Astrocyte of the cerebellum (primary cell): ENCODE measurements at places on chromosomes 12 and 14.
A peak's percentile ranks its signal among the peaks of the same experiment; 100 is the strongest.

- no peak for DNase-seq
Observed at GRCh38 chr12:28294300-28294699, 104.0 kb downstream of the CCDC91 start.

- no peak for DNase-seq
Observed at GRCh38 chr14:52563120-52563519, 10.5 kb downstream of the GPR137C start.

- no peak for DNase-seq
Observed at GRCh38 chr14:58978343-58978742, 210.1 kb upstream of the DAAM1 start.

GRCh38 chr12:54328595-54329337 is 3.8 kb downstream of the COPZ1 start:
- DNase-seq, result no peak

- no peak for DNase-seq
Observed at GRCh38 chr14:68756000-68756481, 36.8 kb downstream of the ZFP36L1 start.

DNA sequence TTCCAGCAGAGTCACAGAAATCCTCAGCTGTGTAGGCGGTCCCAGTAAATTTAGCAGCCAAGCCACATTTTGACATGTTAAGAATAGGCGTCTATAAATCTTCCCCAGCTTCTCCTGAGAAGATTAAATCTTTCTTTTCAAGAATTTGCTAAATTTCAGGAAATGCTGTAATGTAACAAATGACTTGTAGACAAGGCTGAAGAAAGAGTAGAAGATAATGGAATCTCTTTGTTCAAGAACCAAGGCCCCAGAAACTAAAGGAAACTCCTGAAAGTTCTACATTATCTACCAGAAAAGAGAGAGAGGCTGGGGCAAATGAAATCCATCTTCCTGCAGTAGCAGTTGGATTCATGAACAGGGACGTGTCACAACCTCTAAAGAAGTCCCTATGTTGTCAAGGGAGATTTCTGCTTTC is 760.3 kb downstream of the NOVA1 start:
- DNase-seq, result no peak

- DNase-seq, result no peak
Observed at GRCh38 chr14:105193916-105194782, 13.0 kb upstream of the NUDT14 start.

DNA sequence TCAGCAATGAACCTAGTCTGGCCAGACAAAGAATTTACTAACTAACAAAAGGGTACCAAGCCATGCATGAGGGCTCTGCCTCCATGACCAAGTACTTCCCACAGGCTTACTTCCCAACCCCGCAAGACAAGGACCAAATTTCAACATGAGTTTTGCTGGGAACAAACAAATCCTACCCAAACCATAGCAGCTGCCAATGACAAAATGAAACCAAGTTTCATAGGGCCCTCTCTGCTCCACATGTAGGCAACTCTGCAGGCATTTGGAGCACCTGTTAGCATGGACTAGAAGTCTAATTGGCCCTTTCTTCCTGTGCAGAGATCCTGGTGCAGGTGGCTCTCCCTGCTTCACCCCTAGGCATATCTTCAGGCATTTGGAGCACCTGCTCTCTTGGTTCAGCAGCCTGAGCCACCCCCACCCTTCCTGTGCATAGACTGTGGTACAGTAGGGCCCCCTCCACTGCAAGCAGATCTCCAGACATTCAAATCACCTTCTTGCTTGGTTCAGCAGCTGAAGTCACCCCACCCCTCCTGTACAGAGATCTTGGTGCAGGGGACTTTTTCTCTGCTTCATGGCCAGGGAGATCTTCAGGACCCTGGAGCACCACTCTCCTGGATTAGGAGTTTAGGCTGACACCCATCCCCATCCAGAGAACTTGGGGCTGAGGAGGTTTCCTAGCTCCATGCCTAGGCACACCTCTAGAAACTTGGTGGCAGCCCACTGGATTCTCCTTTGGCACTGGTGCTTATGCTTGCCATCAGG is 308.7 kb downstream of the RPAP3 start:
- no peak for DNase-seq

- no peak for DNase-seq
Observed at GRCh38 chr12:3902921-3903320, 29.7 kb upstream of the PARP11 start.

- DNase-seq, result no peak
Observed at GRCh38 chr12:52692254-52692653, 11.1 kb downstream of the KRT77 start.

DNA sequence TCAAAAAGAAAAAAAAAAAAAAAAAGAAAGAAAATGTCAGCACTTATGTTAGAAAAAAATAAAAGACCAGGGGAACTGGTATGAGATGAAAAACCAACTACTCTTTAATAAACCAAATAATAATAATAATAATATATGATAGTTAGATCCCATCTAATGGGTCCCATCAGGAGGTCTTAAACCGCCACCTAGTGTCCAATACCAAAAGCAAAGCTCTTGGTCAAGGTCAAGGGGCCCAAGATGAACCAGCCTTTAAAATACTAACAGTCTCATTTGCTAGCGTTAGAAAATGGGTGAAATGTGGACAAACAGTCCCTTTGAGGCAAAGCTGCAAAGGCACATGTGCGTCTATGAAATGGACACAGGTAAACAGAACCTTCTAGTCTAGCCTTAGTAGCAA is 12.3 kb downstream of the BRAP start:
- DNase-seq, result no peak

DNA sequence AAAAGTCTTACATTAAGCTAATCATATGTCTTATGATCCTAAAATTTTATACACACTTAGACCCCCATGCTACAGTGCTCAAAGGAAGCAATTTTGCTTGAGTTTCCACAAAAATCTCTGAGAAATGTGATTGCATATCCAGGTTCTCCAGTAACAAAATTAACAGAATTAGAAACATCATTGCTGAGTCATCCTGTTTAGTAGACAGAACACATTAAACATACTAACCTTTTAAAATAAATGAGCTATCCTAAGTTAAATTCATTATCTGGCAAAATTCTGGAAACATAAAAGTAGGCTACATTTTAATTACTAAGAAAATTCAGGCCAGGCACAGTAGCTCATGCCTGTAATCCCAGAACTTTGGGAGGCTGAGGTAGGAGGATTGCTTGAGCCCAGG is 94.7 kb downstream of the DENND5B start:
- no peak for DNase-seq

- DNase-seq, result no peak
Observed at GRCh38 chr12:121748571-121749265, 36.2 kb downstream of the TMEM120B start.

DNA sequence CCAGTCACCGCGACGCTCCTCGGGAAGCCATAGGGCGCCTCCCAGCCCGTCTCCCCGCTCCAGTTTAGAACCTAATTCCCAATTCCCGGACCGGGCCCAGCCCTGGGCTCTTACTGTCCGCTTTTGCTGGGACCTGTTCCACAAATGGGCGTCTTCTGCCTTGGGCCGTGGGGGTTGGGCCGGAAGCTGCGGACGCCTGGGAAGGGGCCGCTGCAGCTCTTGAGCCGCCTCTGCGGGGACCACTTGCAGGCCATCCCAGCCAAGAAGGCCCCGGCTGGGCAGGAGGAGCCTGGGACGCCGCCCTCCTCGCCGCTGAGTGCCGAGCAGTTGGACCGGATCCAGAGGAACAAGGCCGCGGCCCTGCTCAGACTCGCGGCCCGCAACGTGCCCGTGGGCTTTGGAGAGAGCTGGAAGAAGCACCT is 797 bp downstream of the UNG start:
- no peak for DNase-seq

DNA sequence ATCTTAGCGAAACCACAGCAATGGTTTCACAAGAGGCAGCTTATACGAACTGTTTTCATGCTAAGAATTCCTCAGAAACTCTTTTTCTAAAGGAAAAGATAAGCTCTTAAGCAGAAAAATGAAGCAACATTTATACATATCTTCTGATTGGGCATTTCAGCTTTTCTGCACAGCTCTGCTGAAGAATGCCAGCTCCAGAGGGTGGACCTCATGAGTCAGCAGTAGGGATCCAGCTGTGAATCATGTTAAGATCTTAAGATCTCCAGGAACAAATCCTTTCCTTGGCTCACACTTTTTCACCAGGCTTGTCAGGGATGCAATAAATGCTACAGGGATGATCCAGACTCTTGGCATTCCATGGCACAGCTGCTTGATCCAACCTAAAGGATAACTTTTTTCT is 477.1 kb upstream of the CCDC196 start:
- peak; percentile 58 for DNase-seq

GRCh38 chr14:71348394-71348793 is 441.1 kb downstream of the PCNX1 start:
- DNase-seq, result no peak

GRCh38 chr14:37270629-37271028 is 72.9 kb downstream of the MIPOL1 start:
- DNase-seq, result no peak

GRCh38 chr12:65798918-65799317 is 25.4 kb upstream of the HMGA2 start:
- DNase-seq, result no peak

DNA sequence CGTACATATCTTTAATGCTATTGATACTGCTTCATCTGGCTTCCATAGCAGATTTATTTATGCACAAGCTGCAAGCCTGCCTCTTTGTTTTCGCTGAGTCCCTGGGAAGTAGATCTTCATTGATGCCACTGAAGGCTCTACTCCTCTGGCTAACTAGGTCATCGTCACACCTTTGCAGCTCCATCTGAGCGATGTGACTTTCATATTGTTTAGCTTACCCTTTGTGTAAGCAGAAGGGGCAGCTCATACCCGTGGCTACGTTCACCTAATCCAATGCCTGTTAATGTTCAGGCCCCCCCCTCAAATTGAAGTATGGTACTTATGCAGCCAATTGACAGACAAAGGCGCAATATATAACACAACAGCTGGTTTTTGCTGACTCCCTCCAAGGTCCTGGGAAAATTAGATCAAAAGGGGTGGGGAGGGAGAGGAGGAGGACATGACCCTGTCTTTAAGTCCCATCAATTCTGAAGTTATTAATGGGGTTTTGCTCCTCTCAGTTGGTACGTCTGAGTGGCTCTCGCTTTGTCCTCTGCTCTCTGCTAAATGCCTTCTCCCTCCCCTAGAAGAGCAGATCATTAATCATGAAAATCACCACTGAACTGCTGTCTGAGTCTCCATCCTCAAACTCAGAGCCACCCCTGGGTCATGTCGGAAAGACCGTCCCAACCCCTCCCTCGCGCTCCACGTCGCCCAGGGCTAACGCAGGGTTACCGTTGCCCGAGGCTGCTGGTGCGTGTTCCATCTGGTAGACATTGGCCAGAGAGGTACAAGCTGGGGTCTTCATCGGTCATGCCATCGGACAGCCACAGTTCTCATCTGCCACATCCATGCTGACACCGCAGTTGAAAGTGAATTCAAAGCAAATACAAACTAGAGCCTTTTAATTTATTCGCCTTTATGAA is 128.8 kb downstream of the ADGRD1 start:
- DNase-seq, result no peak

- DNase-seq, result no peak
Observed at GRCh38 chr12:55729819-55730818, 1.3 kb upstream of the CD63 start.

DNA sequence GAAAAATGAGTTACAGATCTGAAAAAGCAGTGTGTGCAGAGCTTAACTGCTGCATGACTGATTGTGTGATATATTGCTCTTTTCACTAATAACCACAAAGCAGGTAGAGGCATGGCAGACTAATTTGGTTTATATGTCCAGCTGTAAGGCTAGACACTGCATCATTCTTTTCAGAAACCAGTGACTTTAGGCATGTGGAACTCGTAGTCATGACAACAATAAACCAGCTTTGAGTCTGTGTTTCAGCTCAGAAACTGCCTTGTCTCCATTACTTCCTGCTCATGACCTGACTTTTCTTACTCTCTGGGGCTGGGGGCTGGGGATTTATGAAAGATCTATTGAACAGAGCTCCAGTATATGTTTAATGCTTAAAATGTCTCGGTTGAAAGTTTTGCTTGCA is 146.8 kb upstream of the LRIG3 start:
- DNase-seq, result peak; percentile 40

GRCh38 chr12:57893431-57894353 is 47.2 kb upstream of the CTDSP2 start:
- DNase-seq, result peak; percentile 88

- DNase-seq, result no peak
Observed at GRCh38 chr12:16329594-16329993, 17.9 kb upstream of the MGST1 start.

- DNase-seq, result peak; percentile 32
Observed at GRCh38 chr12:27319409-27319808, 13.2 kb upstream of the BMAL2 start.

DNA sequence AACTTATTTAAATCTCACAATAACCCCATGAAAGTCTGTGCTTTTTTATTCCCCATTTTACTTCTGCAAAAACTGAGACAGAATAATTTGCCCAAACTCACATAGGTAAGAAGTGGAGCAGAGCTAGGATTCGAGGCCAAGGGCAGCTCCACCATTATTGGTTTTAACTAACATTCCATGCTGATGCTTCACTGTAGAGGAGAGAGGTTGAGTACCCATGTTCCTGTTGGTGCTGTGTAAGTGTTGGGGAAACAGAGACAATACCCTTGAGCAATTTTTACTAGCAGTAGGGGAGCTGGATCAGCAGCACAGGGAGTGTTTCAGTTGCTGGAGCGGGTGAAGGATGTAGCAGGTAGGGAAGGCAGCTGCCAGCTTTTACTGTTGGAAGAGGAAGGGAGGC is 21.1 kb downstream of the RASSF8 start:
- no peak for DNase-seq

- DNase-seq, result peak; percentile 20
Observed at GRCh38 chr14:51828017-51828797, 32.2 kb upstream of the GNG2 start.

DNA sequence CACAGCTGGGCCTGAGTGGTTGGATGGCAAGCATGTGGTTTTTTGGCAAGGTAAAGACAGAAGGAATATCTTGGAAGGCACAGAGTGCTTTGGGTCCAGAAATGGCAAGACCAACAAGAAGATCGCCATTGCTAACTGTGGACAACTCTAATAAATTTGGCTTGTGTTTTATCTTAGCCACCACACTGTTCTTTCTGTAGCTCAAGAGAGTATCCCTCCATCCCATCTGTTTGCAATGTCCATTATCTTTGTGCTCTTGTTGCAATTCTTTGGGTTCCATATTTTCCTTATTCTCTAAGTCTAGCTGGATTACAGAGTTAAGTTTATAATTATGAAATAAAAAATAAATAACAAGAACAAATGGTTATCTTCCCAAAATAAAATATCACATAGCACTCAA is 6.7 kb upstream of the DAAM1 start:
- no peak for DNase-seq

DNA sequence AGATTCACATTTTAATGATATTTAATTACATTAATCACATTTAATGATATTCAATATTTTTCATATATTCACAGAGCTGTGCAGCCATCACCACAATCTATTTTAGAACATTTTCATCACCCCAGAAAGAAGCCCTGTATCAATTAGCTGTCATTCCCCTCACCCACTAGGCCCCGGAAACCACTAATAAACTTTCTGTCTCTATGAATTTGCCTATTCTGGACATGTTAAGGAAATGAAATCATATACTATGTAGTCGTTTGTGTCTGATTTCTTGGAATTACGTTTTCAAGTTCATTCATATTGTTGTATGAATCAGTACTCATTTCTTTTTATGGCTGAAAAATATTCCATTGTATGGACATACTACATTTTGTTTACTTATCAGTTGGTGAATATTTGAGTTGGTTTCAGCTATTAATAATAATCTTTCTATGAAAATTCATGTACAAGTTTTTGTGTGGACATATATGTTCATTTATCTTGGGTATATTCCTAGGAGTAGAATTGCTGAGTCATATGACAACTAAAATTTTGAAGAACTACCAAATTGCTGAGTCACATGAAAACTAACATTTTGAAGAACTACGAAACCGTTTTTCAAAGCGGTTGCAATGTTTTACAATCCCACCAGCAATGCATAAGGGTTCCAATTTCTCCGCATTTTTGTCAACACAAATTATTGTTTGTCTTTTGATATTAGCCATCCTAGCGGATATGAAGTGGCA is 11.7 kb upstream of the OTOGL start:
- DNase-seq, result no peak
